Fibroblast of the aortic adventitia (primary cell): ENCODE measurements at places on chromosomes 12 and 14.
A peak's percentile ranks its signal among the peaks of the same experiment; 100 is the strongest.

DNA sequence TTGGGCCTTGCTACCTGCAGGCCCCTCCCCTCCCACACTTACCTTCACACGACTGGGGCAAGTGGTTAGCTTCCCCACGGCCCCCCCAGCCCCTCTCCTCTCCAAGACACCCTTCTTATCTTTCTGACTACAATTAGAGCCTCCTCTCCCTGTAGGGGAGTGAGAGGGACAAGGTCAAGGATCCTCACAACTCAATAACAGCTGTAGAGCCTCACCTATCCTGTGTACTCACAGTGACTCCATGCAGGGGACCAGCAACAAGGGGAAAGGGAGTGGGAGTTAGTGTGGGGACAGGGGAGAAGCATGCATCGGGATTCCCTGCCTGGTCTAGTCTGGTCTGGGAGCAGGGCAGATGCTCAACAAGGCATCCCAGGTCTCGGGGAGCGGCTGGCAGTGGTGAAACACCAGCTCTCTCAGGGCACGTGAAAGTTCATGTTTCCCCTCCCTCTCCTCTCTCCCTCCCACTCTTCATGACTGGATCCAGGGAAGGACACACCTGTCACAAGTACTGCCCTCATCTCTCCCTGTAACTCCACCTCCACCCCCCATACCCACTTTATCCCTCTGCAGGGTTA lies 45.3 kb downstream of the SMUG1 start:
- DNase-seq, result no peak

GRCh38 chr14:100408350-100409002 lies 85.3 kb downstream of the SLC25A47 start:
- DNase-seq, result no peak

DNA sequence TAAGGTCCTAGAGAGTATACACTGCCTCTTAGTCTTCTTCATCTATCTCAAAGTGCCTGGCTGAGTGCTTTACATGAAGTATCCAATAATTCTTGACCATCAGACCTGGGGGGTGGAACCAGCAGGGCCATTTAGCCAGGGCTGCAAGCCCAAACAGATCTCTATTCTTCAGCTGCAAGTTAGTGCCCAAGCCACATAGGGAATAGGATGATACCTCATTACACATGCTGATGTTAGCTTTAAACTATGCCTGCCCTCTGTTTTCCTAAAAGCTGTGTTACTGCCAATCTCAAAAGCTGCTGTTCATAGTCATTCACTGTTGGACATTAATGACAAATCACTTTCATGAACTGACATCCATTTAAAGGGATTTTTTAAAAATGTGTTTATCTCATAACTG lies 16.7 kb upstream of the IFNG start:
- DNase-seq, result no peak

GRCh38 chr12:109116611-109116949 lies 193 bp downstream of the ACACB start:
- DNase-seq, result no peak

- DNase-seq, result peak; percentile 45
Measured at GRCh38 chr12:80226576-80226975, 127.2 kb downstream of the OTOGL start.

DNA sequence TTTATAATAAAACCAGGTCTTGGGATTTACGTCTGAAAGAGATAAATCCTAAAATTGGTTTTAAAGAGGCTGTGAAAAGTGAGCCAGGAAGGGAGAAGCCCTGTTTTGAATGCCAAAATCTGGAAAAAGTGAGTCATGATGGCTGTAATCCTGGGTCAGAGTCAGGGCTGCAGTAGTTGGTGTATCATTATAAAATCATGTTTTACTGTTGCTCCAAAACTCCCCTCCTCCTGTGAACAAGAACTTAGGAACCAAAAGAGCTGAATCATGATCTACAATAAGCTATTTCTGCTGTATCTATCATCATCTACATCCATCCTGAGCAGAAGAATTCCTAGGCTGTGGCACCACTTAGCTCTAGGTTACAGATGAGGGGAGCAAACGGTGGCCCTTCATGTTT lies 79.3 kb downstream of the LMO3 start:
- peak; percentile 97 for DNase-seq

GRCh38 chr12:126418400-126418799 lies 1353.2 kb downstream of the AACS start:
- DNase-seq, result peak; percentile 16

DNA sequence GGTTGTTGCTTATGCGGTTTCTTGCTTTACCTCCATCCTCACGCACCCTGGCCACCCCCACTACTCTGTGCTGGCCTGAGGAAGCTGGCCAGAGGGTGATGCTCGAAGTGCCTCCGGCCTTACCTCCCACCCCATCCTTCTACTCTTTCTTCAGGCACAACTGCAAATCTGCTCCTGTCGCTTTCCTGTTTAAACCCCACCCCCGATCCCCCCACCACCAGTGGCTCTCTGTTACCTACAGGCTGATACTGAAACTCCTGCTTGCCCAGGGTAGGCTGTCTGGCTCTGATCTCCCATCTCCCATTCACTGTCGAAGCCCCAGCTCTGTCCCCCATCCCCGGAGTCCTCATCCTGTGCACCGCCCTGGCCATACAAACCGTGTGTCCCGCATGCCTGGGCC lies 111.5 kb downstream of the PRMT8 start:
- DNase-seq, result no peak

DNA sequence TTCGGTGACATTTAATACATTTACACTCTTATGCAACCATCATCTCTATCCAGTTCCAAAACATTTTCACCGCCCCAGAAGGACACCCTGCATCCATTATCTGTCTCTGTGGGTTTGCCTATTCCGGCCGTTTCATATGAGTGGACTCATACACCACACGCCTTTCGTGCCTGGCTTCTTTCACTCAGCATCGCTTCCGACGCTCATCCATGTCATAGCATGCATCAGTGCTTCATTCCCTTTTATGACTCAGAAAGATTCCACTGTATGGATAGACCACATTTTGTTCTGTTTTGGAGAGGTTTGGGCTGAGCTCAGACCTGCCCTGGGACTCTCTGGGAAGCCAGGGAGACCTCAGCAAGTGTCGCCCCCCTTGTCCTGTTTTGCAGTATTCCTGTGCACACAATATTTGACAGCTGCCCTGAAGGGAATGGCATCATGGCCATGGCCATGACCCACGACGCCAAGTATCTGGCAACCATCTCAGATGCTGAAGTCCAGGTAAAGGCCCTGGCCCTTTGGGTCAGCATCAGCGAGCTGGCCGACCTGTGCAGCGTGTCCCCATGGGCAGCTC lies 23.8 kb downstream of the CFAP251 start:
- peak; percentile 58 for DNase-seq

- no peak for DNase-seq
Measured at GRCh38 chr12:60230056-60230455, 634.2 kb downstream of the SLC16A7 start.

DNA sequence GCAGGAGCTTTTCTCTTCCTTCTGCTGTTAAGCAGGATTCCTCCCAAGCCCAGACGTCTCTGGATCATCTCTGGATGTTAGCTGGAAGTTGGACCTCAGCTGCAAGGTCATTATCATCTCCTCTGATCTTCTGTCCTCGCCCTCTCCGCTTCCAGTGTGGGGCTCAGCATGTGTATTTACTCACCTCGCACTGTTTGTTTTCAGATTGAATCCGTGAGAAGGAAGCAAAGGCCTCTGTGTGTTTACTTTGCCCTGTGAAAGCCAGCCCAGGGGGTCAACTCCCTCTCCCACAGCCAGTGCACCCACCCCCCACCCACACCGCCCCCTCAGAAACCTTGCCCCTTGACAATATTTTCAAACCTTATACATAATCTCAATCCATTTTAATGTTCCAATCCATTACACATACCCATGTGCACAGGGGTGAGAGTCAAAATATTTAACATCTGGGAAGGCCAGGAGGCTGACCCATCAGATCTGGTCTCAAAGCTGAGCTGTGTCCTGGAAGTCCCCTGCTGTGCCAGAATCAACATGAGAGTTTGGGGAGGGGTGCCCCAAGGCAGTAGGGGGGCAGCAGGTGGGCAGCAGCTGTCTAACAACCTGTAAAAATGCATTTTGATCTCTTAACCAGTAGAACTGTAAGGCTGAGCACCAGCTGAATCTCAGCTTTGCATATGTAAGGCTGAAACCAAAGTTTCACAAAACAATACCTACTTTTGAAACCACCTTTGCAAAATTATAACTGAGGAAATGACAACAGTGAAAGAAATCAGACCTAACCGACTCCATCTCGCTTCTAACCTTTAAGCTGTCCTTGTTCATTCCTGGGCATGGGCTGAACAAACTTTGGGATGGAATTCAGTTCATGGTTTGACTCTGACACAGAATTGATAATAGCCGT lies 157.9 kb downstream of the ZNF664 start:
- no peak for DNase-seq

DNA sequence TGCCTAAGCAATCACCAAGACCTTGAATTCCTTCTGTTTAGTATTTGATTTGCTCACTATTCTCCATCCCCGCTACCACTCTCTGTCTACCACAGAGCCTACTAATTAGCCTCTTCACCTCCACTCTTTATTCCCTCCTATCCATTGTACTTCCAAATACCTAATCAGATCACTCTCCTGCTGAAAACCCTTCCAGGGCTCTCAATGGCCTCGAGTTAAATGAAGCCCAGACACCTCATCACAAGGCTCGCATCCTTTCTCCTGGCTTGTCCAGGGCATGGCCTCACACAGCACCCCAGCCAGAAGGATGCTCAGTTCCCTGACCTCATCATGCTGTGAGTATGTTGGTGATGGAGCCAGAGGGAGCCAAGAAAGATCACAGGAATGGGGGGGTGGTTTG lies 71.4 kb upstream of the PRMT8 start:
- no peak for DNase-seq

- peak; percentile 89 for DNase-seq
Measured at GRCh38 chr12:38906482-38907200, 1.2 kb upstream of the CPNE8 start.

DNA sequence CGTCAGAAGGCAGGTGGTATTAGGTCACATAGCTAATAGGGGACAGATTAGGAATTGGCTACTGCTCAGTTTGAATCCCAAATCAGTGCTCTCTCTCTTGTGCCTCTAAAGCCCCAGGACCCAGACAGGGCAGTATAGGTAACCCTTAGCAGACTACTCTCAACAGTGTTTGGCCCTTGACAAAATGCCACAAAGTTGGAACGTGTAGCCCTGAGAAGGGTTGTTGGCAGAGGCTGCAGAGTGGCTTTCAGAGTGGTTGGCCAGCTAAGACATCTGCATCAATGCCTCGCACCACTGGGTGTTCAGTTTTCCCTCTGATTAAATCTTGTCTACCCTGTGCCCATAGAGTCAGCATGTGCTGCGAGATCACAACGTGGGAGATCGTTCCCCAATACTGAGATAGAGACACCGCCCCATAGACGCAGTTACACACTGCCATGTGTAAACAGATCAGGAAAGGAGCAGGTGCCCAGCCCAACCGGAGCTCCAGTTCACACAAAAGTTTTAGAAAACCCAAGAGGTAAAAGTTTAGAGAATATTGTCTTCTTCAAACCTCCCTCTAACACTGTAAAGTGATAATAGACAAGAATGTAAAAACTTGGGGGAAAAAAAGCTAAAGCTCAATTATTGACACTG lies 48.3 kb downstream of the EML1 start:
- DNase-seq, result no peak

- DNase-seq, result no peak
Measured at GRCh38 chr14:37593511-37594237, 1.4 kb downstream of the FOXA1 start.

DNA sequence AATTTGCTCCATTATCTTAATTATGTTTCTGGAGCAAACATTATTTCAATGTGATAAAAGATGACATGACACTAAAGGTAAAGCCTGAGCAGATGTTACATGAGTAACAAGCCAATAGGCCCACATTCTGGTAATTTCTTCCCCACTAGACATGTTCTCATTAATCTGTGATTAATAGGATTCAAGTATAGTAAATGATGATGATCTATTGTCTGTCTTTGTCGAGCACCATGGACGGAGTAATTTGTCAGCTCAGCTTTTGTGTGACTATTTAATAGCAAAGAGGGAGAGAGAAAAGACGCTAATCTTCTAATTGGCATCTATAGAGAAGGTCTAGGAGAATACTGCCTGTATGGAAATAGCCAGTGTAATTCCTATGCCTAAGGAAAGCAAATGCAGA lies 62.2 kb upstream of the INSM2 start:
- no peak for DNase-seq

- DNase-seq, result no peak
Measured at GRCh38 chr12:1676043-1676442, 14.8 kb upstream of the ADIPOR2 start.

- no peak for DNase-seq
Measured at GRCh38 chr12:93136253-93137055, 207.4 kb upstream of the EEA1 start.

- DNase-seq, result no peak
Measured at GRCh38 chr14:84465880-84466279, 1064.1 kb upstream of the FLRT2 start.

GRCh38 chr12:128339631-128340030 lies 72.7 kb downstream of the TMEM132C start:
- DNase-seq, result no peak

- DNase-seq, result no peak
Measured at GRCh38 chr12:7129287-7129871, 690 bp upstream of the RBP5 start.

DNA sequence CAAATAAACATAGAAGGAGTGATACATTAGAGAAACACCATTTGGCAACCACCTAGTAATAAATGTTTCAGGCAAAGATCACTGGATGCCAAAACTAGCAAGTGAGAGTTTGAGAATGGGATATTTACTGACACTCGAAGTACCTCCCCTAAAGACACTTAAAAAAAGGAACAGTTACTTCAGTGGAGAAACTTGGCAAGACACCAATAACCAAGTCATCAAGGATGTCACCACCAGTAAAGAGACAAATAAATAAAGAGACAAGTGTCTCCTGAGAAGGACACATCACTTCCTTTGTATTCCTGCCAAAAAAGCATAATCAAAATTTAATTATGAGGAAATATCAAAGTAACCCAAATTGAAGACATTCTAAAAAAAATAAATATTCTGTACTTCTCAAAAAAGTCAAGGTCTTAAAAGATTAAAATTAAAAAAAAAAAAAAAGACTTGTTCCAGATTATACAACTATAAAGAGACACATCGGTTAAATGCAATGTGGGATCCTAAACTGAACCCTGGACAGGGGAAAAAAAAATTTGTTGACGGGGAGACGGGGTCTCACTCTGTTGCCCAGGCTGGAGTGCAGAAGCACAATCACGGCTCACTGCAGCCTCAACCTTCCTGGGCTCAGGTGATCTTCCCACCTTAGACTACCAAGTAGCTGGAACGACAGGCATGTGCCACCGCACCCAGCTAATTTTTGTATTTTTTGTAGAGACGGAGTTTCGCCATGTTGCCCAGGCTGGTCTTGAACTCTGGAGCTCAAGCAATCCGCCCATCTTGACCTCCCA lies 26.4 kb downstream of the TM7SF3 start:
- DNase-seq, result no peak

GRCh38 chr14:104353221-104353920 lies 215.0 kb downstream of the KIF26A start:
- DNase-seq, result no peak
